ENCODE measurements at places on chromosomes 3 and 15.

DNA sequence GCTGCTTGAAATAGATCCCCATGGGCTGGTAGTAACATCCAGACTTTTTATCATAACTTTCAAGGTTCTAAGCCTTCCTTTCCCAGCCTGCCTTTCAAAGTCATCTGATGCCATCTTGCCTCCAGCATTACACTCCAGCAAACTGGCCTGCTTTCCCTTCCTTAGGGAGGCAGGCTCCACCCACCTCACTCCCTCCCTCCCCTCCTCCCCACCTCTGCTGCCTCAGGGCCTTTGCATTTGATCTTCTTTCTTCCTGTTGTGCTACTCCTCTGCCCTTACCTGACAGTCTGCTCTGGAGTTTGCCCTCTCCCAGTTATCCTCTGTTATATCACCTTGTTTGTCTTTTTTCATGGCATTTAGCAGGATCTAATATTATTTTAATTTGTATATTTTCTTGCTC, 319.5 kb downstream of the KCNH8 start:
- DNase-seq: no peak

DNA sequence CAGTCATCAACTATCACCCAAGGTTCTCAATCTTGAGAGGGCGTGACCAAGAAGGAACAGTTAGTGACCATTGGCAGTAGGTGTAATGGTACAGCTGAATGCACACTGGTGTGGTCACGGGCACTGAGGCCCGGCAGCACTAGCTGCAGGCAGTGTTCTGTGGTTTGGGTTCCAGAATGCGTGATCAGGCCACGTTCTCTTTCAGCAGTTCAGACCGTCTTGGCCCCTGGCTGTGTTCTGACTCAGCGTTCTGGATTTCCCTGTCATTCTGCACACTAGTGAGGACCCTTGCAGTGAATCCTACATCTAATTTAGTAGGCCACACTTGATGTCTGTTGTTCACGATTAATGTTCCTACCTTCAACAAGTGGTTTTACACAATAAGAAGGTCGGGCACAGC, 220.5 kb upstream of the SLCO3A1 start:
- DNase-seq: no peak

- no peak for DNase-seq
These were observed 66.6 kb upstream of the ARL8B start for GRCh38 chr3:5055357-5056110.

- DNase-seq: no peak
These were observed 237.6 kb downstream of the ITPR1 start for GRCh38 chr3:4730719-4731118.

DNA sequence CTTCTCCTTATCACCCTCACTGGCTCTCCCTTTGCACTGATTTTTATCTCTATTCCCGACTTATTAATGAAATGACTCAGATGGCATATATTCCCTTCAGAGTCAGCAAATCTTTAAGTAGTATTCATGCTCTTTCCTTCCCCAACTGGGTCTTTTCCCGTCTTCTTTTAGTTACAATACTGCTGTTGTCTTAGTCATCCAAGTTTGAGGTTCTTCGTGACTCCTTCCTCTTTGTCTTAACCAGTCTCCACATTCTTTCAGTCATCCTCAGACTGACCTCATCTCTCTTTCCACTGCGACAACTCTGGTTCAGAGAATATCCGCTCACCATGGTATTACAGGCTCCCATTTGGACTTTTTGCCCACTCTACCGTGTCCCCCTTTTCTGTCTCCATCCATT, 12.4 kb downstream of the WDR5B start:
- DNase-seq: no peak

DNA sequence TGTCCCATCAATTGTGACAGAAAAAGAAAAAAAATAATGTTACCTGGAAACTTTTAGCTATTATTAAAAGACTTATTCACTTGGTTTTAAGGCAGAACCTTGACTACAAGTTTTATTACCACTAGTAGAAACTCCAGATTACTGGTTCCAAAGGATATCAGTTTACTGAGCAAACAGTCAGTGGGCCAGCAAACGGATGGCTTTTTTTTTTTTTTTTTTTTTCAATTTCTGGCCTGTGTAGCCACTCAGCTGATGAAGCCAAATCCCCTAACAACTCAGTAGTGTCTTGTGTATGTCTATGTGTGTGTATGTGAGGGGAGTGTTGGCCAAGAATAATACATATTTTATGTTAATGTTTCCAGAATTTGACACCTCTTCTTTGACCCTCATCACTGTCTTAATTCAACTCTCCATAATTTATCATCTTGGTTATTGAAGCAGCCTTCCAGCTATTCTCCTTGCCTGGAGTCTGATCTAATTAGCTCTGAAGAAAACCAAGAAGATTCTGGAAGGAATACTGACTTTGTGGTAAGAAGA, 724.9 kb downstream of the NSUN3 start:
- no peak for DNase-seq

GRCh38 chr15:45441036-45441435, 62.7 kb upstream of the GATM start:
- no peak for DNase-seq

DNA sequence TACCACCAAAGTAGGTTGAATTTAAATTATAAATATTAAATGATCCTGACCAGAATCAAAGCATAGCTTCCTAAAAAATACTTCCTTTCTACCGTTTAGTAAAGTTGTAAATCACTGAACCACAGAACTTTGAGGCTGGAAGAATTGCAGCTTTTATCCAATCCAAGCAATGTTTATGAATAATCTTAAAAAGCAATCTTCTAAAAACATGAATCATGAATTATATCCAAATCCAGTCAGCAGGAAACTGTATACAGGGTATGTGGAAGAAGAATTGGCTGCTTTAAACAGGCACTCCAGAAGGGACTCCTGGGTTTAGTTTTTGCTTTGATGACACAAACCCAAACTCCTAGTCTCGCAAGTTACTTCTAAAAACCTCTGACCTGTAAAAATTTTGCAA, 30.2 kb downstream of the HEG1 start:
- no peak for DNase-seq

GRCh38 chr3:149575213-149575960, 82.4 kb downstream of the WWTR1 start:
- DNase-seq: no peak

GRCh38 chr15:90000186-90001001, 730 bp upstream of the ZNF710 start:
- DNase-seq: no peak

DNA sequence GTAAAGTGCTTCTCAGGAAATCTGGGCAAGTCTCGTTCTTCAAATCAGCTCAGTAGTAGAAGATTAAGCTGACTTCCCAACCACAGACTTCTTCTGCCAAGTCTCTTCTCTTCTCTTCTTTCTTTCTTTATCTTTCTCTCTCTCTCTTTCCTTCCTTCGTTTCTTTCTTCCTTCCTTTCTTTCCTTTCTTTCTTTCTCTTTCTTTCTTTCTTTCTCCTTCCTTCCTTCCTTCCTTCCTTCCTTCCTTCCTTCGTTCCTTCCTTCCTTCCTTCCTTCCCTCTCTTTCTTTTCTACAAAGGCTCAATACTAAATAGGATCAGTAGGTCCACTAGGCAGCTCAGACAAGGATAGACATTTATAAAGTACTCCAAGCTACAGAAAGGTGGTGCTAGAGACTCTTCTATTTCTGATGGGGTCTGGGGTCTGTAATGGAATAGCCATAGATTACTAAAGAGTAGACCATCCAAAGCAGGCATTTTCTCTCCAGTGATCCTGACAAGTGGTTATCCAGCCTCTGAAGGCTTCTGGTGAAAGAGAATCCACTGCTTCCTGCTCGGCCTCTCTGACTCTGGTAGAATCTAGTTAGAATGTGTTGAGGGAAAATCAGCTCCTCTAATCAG, 100.8 kb downstream of the TPRG1 start:
- no peak for DNase-seq

DNA sequence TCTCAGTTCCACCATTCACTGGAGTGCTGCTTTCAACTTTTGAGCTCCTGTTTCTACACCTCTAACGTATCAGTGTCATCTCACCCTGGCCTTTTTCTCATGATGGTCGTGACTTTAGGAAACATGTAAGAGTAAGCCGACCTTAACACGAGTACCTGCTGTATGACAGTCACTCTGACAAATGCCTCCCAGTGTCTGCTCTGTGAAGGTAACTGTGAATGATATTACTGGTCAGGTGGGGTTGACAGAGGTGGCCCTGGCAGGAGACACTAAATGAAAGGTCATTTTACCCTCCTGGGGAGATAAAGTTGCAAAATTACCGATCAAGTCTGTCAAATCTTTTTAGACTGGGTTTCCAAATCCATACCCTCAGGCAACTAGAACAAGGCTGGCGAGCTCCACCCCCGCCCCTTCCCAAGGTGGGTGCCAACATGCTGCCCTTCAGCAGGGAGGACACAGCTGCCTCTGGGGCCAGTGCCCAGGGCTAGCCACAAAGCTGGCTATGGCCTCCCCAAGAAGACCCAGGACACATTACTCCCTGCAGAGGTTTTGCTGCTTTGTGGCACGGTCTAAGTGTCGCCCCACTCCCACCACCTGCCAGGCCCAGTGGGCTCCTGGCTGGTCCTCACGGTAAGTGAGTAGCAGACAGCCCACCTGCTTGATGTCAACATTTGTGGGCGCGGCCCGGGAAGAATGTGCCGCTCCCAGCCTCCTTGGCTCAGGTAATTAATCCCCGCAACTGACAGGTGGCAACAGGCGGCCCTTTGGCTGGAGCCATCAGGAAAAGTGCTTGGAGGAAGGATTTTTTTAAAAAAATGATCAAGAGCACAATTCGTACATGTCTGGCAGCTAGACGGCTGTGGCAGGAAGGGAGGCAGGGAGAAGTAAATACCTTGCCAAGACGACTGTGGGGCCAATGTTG, 211.8 kb downstream of the TP63 start:
- DNase-seq: no peak

DNA sequence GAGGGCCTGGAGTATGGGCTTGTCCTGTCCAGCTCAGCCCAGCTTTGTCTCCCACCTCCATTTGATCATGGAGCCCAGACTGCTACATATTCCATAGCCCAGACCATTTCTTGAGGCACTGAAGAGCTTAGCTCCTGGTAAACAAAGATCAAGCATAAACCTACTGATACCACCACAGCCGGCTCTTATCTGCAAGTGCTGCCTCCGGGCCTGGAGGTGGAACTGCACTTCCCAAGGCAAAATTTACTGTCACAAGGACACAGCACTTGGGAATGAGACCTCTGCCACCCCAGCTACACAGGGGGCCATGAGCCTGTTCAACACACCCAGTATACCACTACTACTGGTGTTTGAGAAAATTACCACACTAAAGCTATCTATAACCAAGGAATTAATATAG, 53.7 kb upstream of the PLSCR5 start:
- DNase-seq: no peak

GRCh38 chr15:89672221-89673164, 6.7 kb downstream of the PLIN1 start:
- no peak for DNase-seq

DNA sequence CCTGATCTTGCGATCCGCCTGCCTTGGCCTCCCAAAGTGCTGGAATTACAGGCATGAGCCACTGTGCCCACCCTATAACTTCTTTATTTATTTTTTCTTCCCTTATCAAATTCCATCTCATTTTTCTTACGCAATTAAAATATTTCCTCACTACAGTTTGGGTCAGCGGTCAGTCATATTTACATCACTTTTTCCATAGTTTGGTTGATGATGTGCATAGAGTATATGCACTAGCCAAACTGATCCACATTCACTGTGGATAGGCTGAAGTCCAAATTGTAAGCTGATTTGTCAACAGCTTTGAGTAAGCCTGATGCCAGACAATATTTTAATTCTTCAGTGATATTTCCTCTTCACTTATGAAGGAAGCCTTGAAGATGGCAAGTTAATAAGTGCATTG, 256.3 kb downstream of the TIGIT start:
- no peak for DNase-seq

DNA sequence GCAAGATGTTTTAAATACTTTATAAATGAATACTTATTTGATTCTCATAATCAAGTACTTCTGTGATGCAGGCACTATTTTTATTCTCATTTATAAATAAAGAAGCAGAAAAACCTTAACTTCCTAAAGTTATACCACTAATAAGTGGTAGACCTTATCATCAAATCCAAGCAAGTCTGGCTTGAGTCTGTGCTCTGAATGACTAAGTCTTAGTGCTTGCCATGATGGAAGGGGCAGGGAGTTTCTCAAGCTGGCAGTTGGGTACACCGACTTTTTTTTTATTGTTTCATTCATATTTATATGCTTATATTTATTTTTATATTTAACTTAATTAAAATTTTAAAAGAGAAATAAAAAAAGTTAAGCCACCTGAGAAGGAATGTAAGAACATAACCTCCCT, 23.6 kb downstream of the SLMAP start:
- no peak for DNase-seq

DNA sequence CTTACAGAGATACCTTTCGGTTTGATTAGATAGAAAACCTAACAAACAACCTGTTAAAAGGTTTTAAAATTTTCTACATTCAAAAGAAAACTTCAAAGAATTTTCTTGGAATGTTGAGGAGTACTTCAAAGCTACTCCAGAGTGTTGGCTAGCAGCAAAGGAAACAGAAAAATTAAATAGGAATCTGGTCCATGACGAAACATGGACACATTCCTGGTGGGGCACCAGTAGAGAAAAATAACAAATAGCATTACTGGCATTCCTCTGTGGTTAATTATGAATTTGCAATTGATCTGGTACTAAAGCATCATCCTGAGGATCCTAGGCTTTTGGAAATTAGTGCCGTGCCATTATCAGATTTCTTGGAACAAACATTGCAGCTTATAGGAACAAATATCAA, 59.5 kb upstream of the DPPA4 start:
- no peak for DNase-seq

DNA sequence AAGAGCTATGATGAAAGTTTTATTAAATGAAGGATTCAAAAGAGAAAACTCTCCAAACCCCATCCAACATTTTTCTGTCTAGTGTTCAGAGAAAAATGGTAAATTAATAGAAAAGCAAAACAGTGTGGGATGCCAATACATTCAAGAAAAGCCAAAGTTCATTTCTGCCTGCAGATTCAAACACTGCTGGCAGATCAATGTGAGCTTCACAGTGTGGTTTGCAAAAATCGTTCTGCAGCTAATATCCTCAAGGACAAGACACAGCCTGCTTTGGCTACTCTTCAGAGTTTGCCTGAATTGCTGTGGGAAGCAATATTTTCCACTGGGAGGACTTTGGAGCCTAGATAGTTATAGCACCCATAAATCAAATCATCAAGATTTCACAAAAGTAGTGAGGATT, 619.9 kb upstream of the SUCLG2 start:
- DNase-seq: no peak

DNA sequence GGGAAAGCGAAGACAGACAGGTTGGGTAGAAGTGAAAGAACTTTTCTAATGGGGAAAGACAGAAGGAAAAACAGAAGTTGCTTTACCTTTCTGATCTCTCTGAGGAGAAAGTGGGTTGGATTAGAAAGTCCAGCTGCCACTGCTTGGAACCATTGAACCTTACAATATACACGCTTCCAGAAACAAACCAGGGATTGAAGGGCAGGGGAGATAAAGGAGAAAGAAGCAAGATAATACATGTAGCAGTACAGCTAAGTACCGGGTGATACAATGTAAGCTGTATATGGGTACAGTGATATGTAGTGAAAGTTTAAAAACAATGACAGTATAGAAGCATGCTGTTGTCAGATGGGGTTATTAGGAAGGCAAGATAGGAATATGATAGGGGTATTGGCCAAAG, 684.4 kb downstream of the AGBL1 start:
- no peak for DNase-seq

GRCh38 chr15:52078197-52078875, 34.2 kb downstream of the BCL2L10 start:
- DNase-seq: no peak

Measured in activated T-helper 1 cell treated with anti-CD3 and anti-CD28 coated beads, Interleukin-2, amount 50 U/mL, for 16 hours (primary cell).